ENCODE measurements at places on chromosomes 6 and 20.

GRCh38 chr6:108501559-108501958, 59.2 kb upstream of the FOXO3 start:
- no peak for DNase-seq

DNA sequence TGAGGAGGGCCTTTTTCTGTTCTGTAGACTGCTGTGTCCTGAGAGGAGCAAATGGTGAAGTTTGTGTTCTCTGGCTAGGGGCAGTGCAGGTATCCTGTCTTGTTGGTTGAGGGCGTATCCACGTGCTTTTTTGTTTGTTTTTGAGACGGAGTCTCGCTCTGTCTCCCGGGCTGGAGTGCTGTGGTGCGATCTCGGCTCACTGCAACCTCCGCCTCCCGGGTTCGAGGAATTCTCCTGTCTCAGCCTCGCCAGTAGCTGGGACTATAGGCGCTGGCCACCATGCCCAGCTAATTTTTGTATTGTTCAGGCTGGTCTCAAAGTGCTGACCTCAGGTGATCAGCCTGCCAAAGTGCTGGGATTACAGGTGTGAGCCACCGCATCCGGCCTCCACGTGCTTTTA, 10.8 kb upstream of the PXDC1 start:
- DNase-seq = no peak

- peak; percentile 8 for DNase-seq
Measured at GRCh38 chr20:44738813-44739477, 6.7 kb upstream of the KCNK15 start.

- no peak for DNase-seq
Measured at GRCh38 chr6:51028276-51028675, 209.6 kb downstream of the TFAP2B start.

- no peak for DNase-seq
Measured at GRCh38 chr6:47241742-47242482, 67.8 kb downstream of the TNFRSF21 start.
